SW 1271 (cell line): ENCODE measurements at places on chromosomes 5 and 9.

GRCh38 chr5:135240283-135240633 lies 158.8 kb downstream of the MACROH2A1 start:
- no peak for DNase-seq

DNA sequence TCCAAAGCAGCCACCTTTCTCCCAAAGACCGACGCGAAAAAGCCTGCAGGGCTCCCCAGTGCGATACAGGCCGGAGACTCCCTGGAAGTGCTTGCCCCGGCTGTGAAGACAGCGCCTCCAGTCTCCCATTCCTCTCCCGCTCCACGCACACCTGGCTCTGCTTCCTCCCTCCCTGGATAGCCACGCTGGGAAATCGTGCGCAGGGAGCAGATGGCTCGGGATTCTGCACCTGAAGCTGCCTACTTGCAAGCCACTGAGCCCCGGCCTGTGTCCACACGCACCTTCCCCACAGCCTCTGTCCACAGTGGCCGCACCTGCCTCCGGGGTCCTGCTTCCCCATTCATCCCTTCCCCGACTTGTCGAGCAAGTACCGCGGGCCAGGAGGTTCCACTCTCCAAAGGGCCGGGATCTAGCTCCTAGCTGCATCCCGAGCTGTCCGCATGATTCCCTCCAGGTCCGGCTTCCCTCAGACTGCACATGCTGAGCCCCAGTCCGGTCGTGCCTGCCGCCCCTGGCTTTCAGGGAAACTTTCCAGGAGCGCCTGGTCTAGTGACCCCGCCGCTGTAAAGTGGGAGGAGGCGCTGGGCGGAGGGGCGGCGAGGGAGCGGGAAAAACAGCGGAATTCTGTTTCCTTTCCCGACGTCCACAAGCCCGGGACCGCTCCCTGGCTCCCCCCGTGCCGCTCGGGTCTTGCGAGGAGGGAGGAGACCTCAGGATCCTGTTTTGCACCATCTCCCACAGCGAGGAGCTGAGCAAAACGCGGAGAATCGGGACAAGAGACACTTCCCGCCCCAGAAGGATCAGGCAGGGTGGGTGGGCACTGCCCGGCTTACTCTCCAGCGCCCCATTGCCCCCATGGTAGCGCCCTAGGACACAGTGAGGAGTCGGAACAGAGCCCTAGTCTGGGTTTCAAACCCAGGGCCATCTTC lies 2.0 kb downstream of the SEMA6A start:
- DNase-seq = no peak

GRCh38 chr5:138021771-138022170 lies 11.1 kb downstream of the FAM13B start:
- DNase-seq = no peak

- no peak for DNase-seq
These were observed 38.8 kb downstream of the PTCD2 start for GRCh38 chr5:72358925-72359324.

DNA sequence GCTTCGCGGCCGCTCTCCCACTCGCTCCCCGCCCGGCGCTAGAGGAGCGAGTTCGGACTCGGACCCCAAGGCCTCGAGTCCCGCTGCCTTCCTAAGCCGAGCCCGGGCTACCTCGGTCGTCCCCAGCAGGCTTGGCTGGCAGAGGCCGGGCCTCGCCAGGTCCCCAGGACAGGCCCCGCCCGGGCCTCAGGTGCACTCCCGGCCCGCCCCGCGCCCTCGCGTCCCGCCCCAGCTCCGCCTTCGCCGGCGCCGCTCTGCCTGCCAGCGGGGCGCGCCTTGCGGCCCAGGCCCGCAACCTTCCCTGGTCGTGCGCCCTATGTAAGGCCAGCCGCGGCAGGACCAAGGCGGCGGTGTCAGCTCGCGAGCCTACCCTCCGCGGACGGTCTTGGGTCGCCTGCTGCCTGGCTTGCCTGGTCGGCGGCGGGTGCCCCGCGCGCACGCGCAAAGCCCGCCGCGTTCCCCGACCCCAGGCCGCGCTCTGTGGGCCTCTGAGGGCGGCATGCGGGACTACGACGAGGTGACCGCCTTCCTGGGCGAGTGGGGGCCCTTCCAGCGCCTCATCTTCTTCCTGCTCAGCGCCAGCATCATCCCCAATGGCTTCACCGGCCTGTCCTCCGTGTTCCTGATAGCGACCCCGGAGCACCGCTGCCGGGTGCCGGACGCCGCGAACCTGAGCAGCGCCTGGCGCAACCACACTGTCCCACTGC lies at the start of gene SLC22A5:
TSS of gene SLC22A5 (plus strand) at position 237 of the 707 bp plus-strand sequence. CDS start at position 500, 263 bp downstream.
- peak; percentile 76 for DNase-seq

DNA sequence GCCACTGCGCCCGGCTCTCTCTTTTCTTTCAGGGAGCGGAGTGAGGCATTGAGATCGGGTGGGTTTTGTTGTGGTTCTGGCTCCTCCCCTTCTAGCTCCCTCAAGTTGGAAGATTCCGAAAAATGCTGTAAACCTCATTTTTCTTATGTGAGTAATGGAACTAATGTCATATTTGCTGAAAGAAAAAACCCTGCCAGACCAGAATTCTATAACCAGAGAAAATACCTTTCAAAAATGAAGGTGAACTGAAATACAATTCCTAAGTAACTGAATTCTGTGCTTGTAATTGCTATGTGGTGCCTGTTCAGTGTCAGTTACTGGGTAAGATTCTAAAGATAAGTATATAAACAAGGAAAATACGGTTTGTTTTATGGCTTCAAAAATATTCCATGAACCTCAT lies 30.9 kb upstream of the CDK20 start:
- DNase-seq = no peak

DNA sequence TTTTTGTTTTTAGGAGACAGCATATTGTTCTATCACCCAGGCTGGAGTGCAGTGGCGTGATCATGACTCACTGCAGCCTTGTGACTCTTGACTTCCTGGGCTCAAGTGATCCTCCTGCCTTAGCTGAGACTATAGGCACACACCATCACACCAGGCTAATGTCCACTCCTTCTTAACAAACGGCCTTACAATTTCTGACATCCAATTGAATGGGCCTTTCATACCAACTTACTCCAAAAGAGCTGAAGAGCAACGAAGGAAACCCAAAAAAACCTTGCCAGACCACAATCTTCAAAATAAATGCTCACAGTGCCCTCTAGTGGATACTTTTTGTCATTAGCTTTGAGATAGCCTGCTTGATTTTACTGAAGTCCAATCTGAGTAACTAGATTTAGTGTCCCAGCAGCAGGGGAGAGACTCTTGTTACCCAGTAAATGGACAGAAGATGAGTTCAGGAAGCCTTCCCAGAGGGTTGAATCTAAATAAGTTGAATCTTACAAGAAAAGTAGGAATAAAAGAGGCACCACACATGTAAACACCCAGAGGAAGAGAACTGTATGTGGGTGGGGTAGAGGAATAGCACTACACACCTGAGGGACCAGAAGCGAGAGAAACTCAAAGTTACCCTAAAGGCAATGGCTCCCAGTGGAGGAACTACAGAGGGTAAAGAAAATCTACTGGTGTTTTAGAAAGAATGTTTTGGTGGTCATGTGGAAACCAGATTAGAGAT lies 9.3 kb downstream of the ZNF622 start:
- peak; percentile 81 for DNase-seq

GRCh38 chr9:83119873-83120272 lies 56.9 kb upstream of the RASEF start:
- no peak for DNase-seq

- DNase-seq = no peak
These were observed 51.5 kb upstream of the IQGAP2 start for GRCh38 chr5:76351577-76351976.
